HFFc6 (cell line): ENCODE measurements at places on chromosomes 7 and 10.
A peak's percentile ranks its signal among the peaks of the same experiment; 100 is the strongest.

- no peak for DNase-seq
Measured at GRCh38 chr7:102271158-102271798, 15.4 kb upstream of the SH2B2 start.

- no peak for DNase-seq
Measured at GRCh38 chr10:13180788-13181187, 19.4 kb downstream of the MCM10 start.

DNA sequence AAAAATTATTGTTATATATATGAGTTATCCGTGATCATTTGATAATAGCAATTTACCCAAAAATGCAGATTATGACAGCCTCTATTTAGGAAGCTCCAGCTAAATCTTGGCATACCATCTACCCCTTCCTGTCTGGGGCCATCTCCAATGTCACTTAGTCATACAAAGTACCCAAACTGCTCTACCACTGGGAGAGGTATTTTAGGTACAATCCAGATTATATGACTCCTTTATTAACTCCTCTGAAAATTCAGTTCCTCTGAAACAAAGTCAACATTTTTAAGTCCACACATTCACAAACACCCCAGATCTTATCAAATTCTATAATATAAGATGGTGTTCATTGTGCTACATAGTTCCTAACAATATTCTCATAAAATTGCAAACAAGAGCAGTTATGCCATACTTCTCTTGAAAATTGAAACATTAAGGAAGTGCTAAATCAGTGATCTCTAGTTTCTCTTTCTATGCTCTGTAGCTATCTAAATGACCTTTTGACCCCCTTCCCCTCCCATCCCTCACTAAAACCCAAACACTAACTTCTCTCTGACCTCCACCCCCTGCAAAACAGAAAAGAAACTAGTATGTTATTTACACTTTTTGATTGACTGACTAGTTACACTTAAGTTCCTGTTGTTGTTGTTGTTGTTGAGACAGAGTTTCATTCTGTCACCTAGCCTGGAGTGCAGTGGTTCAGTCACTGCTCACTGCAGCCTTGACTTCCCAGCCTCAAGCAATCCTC is 16.4 kb downstream of the HOXA1 start:
- DNase-seq = no peak

DNA sequence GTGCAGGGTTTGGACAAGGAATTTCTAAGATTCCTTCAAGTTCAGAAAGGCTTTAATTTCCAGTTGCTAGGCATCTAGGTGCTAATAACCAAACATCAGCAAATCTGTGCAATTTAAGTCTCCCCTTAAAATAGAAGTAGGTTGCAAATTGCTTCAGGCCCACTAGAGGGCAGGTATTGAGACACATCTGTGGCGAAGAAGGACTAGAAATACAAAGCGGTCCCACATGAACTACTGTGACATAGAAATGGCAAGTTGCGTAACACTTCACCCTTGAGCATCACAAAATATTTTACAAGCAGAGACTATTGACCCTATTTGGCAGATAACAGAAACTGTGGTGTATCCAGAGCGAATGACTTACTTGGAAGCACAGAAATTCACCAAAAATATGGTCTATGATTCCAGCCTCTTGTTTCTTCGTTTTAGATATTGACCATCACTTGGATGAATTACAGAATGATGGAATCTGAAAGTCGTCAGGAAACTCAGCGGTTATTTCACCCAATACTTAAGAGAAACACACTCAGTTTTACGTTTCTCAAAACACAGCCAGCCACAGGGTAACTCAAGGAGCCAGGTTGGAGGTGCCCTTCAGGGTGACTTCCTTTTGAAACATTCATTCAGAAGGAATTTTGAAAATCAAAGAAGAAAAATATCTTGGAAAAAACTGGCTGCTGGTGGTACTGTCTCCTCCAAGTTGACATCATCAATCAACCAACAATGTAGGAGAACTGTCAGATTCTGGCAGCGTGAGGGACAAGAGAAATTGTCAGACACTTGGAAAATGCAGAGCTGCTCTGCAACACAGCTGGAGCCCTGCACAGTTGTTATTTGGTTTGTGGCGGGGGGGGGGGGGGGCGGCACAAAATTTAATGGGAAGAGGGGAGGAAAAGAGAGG is 256.3 kb upstream of the MINDY3 start:
- DNase-seq = no peak

DNA sequence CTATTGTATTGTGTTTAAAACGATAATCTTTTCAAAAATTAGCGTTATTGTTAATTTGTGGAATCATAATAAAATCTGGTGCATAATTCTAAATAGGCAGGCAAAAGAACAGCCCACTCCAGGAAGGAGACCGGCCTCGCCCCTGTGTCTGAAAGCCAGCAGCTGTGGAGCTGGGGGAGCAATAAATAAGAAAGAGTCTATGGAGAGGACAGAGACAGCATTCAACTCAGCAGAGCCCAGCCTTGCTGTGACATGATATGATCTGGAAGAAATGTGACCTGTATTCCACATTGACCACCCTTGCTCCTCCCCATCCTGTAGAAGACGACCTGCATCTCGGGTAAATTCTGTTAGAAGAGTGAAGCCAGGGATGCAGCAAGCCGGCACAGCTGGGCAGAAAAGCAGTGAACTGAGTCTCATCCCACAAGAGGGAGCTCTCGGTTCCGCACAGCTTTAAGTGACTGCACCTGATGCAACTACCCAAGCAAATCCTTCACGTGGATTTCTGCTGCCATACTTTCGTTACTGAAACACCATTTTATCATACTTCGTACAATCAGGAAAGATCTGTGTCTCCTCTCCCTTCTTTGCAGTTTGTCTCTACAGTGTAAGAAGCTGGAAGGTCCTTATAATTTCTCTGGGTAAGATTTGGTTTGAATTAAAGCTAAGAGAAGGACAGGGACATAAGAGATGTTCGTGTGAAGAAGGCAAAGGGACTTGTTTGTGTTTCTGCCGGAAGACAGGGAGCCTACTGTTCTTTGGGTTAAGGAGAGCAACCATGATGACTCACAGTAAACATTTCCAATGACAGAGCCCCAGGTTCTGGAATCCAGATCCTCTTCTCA is 427.1 kb downstream of the GPAM start:
- DNase-seq = no peak

- no peak for DNase-seq
Measured at GRCh38 chr7:74199551-74200355, 10.1 kb upstream of the LAT2 start.

DNA sequence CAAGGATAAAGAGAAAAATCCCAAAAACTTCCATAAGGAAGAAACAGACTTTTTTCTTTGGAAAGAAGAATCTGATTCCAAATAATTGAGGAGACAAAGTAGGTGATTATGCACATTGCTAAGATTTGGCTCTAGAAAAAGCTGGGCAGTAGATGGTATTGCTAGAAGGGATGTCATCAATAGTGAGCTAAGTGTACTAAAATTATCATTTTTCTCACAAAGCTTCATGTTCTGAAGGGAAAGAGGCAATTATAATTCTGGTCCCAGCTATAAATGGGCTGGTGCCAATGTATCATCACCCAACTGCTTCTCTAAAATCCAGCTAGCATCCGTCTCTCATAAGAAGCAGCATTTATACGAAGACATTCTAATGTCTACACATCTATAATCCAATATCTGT is 23.9 kb downstream of the STEAP1 start:
- no peak for DNase-seq

DNA sequence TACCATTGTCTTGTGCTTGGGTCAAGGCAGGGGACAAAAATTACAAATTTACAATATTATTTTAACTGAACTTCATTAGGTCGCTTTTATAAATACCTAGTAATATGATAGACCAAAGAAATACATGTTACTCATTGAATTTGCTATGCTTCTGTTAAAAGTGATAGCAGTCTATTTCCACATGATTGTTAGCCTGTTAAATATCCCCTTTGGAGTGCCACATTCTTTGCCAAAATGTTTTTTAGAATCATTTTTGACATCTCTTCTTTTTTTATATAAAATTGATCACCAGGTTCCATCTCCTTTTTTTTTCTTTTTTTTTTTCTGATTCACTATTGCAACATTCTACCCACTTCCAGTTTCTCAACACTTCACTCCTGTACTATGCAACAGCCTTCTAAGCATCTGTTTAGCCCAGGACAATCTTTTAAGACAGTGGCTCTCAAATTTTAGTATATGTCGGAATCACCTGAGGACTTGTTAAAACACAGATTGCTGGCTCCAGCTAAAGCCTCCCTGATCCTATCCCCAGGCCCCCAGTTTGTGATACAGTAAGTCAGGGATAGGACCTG is 16.4 kb upstream of the NDUFA5 start:
- DNase-seq = no peak

DNA sequence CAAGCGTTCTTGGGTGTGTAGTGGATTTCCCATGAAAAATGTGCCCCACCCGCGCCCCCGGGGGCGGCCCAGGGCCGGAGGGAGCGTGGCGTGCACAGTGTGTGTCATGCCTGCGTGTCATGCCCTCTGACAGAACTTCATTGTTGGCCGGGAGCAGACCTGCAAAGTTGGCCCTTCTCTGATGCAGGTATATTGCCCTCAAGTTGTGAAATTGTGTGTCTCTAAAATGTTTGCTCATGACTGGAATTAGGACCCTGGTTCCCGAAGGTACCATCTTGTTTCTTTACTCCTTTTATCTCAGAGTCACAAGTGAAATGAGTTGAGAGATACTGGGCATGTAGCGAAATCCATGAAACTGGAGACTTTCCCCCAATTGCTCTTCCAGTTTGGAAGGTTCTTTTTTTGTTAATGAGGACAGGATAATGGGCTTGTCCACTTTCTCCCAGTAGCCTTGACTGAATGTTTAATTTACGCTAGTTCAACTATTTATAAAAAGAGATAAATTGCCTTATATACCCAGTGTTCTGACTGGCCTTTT is 26.2 kb downstream of the ADK start:
- peak; percentile 34 for DNase-seq

DNA sequence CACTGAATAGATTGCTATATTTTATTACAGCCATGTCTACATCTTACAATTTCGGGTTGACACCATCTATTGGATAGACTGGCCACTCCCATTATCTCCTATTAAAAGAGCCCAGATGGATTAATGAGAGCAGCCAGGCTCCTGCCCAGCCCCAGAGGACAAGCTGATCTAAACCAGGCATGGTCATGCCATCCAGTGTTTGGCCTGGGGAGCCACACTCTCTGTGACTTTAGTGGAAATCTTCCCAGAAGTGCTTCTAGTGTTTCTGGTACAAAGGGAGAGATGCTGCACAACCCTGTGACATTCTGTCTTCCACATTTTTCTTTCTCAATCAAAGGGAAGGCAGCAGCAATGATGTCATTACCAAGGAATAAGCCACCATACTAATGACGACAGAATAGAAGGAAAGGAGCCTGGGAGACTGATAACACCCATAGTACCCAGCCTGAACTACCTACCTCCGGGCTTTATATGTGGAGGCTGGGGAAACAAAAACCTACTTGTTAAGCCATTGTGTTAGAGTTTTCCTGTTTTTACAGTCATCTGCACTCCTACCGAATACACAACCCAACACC is 5.0 kb downstream of the NEBL start:
- no peak for DNase-seq
